ENCODE measurements at places on chromosomes 4 and X.

- no peak for DNase-seq
Measured at GRCh38 chr4:48445704-48446103, 37.4 kb upstream of the SLC10A4 start.

DNA sequence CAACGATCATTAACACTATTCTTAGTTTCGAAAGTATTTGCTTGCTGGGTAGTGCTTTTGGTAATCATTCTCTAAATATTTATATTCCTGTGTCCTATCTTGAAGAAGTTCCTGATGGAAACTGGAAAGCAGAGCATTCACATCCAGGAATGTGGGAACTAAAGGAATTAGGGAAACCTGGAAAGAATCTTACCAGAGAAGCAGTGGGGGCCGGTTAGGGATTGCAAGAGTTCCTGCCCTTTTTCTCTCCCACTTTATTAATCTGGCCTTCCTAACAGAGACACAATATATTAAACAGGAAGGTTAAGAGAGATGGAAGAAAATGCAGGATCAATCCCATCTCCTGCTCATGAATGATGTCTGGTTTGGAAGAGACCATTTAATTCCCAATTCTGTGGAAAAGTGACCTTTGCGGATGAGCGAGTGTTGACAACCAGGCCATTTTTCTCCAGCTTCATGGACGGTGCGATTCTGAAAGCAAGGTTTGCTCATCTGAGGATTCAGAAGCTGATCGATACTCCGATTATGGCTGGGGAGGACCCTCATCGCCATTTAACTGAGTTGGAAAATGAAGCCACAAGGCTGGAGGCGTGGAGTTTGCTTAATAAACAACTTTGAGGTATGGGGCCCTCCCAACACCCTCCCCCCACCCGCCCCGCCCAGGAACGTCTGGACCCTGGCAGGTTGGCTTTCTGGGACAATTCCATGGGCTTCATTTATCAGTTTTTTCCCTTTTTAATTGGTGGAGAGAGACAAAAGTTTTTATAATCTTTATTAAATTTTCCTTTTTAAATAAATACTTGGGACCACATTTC lies 52.3 kb downstream of the C4orf51 start:
- DNase-seq, result no peak

GRCh38 chrX:17020851-17021821 lies 74.7 kb downstream of the REPS2 start:
- no peak for DNase-seq

DNA sequence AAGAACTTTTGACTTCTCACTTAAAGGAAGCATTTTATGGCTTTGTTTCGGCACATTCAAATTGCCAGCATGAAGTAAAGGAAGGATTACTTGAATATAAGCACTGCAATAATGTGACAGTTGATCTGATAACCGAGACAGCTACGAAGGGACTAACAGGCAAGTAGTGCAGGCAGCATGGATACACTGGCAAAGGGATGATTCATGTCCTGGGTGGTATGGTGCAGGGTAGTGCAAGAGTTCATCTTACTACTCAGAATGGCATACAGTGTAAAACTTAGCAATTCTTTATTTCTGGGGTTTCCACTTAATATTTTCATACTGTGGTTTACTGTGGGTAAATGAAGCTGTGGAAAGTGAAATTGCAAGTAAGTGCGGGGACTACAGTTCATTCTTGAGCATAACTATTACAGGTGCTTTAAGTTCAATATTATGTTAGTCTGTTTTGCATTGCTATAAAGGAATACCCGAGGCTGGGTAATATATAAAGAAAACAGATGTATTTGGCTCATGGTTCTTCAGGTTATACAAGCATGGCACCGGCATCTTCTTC lies 611.8 kb downstream of the SPOCK3 start:
- no peak for DNase-seq

GRCh38 chr4:127352220-127353113 lies 280.3 kb upstream of the INTU start:
- no peak for DNase-seq

DNA sequence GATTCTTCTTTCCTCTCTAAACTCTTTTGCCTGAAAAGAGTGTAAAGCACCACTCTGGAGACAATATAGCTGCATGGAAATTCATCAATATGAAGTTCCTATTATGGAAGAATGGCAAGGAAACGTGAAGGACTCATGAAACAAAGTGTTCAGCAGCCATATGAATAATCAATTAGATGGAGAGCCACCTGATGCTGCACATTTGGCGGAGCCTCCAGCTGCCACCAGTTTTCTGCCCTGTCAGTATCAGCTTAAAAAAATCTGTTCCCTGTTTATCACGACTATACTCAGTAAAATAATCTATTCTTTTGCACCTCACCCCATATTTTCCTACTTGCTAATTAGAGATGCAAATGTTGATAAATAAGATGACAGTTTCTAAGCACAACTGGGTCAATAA lies 276.0 kb downstream of the UNC5C start:
- no peak for DNase-seq

- DNase-seq, result no peak
Measured at GRCh38 chrX:13397878-13398818, 78.3 kb upstream of the ATXN3L start.

- DNase-seq, result peak; percentile 36
Measured at GRCh38 chrX:103918571-103919269, 43.7 kb upstream of the TMSB15B start.

Measured in left renal pelvis (tissue), 4 donors.